ENCODE measurements at places on chromosomes 6 and 20.
A peak's percentile ranks its signal among the peaks of the same experiment; 100 is the strongest.

- H3K27me3 ChIP-seq, result no peaks in the 10 kb centered on the region
- H3K4me3 ChIP-seq, result no peak overlapping the region
- peak overlapping the region; percentile 68 for H3K27ac ChIP-seq
- H3K4me1 ChIP-seq, result peaks cover 27% of the 10 kb centered on the region
- DNase-seq, result no peak
- no peaks in the 10 kb centered on the region for H3K36me3 ChIP-seq
Measured at GRCh38 chr6:140078561-140079125, 704.2 kb upstream of the CITED2 start.

DNA sequence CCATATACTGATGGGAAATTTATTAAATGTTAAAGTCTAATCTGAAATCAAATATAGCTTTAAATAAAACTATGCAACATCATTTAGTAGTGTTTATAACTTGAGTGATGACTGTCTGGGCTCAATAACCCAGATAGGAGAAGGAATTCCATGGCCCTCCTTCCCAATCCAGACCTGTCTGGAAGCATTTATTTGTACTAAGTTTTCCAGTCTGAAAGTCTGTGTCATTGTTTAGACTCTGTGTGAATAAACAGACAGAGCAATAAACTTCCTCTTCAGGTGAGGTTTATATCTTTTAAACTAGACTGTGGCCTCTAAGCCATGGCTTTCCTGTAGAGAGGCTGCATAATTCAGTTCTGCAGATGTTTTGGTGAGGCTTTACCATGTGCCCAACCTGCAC, 176.4 kb downstream of the SOX4 start:
- no peak for DNase-seq
- H3K4me1 ChIP-seq, result peaks cover 6% of the 10 kb centered on the region
- no peak overlapping the region for H3K4me3 ChIP-seq
- H3K36me3 ChIP-seq, result no peaks in the 10 kb centered on the region
- no peaks in the 10 kb centered on the region for H3K27me3 ChIP-seq

DNA sequence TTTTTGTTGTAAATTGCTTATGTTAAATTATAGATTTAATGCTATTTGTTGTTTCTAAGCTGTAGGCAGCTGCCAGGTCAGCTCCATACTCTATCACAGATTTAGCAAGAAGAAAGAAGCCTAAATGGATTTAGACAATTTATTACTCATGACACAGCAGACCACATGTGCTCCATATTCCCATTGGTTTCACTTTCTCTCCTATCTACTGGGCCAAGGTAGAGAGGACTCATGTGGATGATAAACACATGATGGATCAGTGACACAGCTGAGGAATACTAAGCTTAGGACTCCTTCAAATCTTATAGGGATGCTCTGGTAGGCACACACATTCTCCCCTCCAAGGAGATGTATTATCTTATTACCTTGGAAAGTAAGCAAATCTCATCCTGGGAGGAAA, 553.0 kb upstream of the ADGRB3 start:
- H3K4me1 ChIP-seq, result no peaks in the 10 kb centered on the region
- H3K36me3 ChIP-seq, result no peaks in the 10 kb centered on the region
- no peak for DNase-seq
- no peak overlapping the region for H3K4me3 ChIP-seq

DNA sequence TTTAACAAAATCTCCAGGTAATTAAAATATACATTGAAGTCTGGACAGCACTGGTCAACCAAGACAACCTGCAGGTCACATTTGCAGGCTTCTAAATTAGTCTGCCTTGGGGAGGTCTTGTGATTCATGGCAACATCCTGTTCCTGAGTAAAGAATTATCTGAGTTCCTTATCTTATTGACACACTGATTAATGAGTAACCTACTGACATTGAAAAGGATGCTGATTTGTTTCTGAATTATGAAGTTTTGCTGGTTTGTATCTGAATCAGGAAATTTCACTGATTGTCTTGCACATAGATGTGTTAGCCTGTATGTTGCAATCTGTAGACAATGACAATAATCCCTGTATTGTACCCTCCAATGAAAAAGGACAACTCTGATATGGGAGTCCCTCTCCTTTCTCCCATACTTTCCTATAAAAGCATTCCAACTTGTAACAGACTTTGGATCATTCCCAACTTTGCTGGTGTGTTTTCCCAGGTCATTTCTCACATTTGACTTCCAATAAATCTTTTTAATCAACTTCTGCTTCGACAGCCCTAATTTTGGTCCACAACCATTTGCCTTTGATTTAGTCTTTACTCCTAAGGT, 80.0 kb downstream of the LAMP5 start:
- H3K36me3 ChIP-seq, result no peaks in the 10 kb centered on the region
- no peaks in the 10 kb centered on the region for H3K4me1 ChIP-seq
- no peak overlapping the region for H3K27ac ChIP-seq

DNA sequence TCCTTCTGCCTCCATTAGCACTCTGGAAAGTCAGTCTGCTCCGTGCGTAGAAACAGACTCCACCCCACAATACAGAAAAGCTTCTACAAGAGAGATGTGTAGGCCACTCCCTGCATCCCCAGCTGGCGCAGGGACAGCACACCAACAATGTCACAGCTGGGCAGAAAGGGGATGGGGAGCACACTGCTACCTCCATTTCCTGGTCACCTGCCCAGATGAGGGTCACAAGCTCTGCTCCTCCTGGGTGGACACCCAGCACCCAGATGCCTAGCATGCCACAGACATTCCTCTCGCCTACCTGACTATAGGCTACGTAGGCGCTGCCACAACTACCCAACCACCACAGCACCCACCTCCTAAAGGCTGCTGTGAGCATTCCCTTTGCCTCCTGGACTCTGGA, 12.2 kb downstream of the BEND3 start:
- no peak overlapping the region for H3K27ac ChIP-seq
- H3K27me3 ChIP-seq, result no peaks in the 10 kb centered on the region
- no peaks in the 10 kb centered on the region for H3K4me1 ChIP-seq
- H3K4me3 ChIP-seq, result no peak overlapping the region
- no peak for DNase-seq

GRCh38 chr6:141165002-141165665, 967.6 kb upstream of the GJE1 start:
- H3K4me1 ChIP-seq, result no peaks in the 10 kb centered on the region
- no peaks in the 10 kb centered on the region for H3K36me3 ChIP-seq
- DNase-seq, result no peak
- H3K27ac ChIP-seq, result no peak overlapping the region
- no peaks in the 10 kb centered on the region for H3K27me3 ChIP-seq

DNA sequence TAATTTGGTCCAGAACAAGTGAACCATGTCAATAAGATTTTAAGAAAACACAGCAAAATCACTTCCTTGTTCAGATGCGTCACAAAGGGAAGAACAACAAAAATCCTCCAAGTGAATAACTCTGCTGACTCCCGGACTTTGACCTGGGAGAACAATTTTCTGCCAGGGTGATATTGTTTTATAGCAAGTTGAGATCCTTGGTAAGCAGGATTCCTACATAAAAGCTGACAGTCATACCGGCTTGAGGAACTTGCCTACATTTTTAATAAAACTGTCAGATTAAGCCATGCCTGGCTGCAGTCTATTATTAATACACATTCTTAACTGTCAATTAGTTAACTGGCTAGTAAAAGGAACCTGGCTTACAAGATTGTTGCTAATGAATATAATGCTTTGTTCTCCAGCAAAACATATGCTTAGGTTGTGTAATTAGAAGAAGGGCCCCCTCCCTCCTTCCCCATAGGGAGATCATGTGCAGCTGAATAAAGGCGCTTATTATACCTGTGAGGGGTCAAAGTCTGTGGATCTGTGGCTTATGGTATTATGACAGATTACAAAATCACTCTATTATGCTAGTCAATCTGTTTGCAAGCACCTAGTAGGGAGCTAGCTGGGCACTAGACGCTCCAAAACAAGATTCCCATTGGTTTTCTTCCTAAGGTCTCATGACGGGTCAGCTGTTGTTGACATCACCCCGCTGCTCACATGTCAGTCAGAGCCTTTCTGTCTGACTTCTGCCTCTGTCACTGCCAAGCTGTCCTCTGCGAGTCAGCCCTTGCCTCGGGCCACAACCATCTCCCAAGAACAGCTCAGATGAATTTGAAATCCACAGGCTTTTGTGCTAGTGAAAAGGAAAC, 44.6 kb upstream of the SEC63 start:
- H3K27ac ChIP-seq, result no peak overlapping the region
- H3K4me3 ChIP-seq, result no peak overlapping the region
- DNase-seq, result no peak
- H3K36me3 ChIP-seq, result no peaks in the 10 kb centered on the region

DNA sequence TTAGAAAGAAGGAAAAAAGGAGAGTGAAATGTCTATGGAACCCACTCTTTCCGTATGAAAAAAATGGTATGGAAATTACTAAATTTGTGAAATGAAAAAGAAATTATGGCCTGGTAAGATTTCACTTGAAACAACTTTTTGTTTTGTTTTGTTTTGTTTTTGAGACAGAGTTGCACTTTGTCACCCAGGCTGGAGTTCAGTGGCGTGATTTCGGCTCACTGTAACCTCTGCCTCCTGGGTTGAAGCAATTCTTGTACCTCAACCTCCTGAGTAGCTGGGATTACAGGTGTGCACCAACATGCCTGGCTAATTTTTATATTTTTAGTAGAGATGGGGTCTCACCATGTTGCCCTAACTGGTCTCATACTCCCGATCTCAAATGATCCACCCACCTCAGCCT, 17.8 kb upstream of the GSTA5 start:
- no peaks in the 10 kb centered on the region for H3K27me3 ChIP-seq
- no peak overlapping the region for H3K4me3 ChIP-seq
- H3K4me1 ChIP-seq, result no peaks in the 10 kb centered on the region
- H3K27ac ChIP-seq, result no peak overlapping the region
- DNase-seq, result no peak
- no peaks in the 10 kb centered on the region for H3K36me3 ChIP-seq

DNA sequence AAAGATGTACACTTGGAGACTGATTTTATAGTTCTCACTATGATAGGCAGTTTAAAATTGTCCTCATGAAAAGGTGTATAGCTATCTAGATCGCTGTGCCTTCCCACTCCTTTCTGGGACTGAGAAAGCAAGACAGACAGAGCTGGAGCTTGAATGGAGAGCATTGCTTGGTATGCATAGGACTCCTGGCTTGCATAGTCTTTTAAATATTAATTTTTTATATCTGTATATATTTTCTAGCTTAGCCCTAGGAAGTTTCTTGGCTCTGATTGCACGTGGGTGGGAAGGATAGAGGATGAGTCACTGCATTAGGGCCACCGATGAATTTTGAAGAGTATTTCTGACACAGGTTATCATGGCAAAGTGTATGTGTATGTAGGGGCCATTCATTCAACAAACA, 150.0 kb upstream of the SPACA1 start:
- no peak for DNase-seq
- no peaks in the 10 kb centered on the region for H3K4me1 ChIP-seq
- no peaks in the 10 kb centered on the region for H3K36me3 ChIP-seq
- H3K27me3 ChIP-seq, result peaks cover 3% of the 10 kb centered on the region
- H3K4me3 ChIP-seq, result no peak overlapping the region

- no peaks in the 10 kb centered on the region for H3K36me3 ChIP-seq
- H3K4me3 ChIP-seq, result no peak overlapping the region
- DNase-seq, result no peak
- H3K4me1 ChIP-seq, result no peaks in the 10 kb centered on the region
- no peaks in the 10 kb centered on the region for H3K27me3 ChIP-seq
Measured at GRCh38 chr20:2348336-2348735, 32.4 kb upstream of the TGM6 start.

- no peaks in the 10 kb centered on the region for H3K27me3 ChIP-seq
- H3K4me3 ChIP-seq, result peak overlapping the region; percentile 64
- H3K4me1 ChIP-seq, result peaks cover 16% of the 10 kb centered on the region
Measured at GRCh38 chr20:31860390-31861134, 9.8 kb downstream of the DUSP15 start.

GRCh38 chr6:22357724-22358189, 60.9 kb upstream of the PRL start:
- DNase-seq, result no peak
- H3K27ac ChIP-seq, result no peak overlapping the region
- H3K4me3 ChIP-seq, result no peak overlapping the region
- no peaks in the 10 kb centered on the region for H3K27me3 ChIP-seq

DNA sequence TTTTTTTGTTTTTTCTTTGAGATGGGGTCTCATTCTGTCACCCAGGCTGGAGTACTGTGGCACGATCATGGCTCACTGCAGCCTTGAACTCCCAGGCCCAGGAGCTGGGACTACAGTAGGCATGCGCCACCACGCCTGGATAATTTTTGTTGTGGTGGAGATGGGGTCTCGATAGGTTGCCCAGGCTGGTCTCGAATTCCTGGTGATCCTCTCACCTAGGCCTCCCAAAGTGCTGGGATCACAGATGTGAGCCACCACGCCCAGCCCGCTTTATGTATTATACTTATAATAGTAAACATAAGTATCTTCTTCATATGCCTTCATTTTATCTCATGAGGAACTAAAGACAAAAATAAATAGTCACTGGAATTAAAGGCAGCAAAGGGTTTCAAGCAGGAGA, 63.5 kb downstream of the GINS1 start:
- H3K27ac ChIP-seq, result no peak overlapping the region
- no peaks in the 10 kb centered on the region for H3K4me1 ChIP-seq
- H3K4me3 ChIP-seq, result no peak overlapping the region
- H3K27me3 ChIP-seq, result no peaks in the 10 kb centered on the region

DNA sequence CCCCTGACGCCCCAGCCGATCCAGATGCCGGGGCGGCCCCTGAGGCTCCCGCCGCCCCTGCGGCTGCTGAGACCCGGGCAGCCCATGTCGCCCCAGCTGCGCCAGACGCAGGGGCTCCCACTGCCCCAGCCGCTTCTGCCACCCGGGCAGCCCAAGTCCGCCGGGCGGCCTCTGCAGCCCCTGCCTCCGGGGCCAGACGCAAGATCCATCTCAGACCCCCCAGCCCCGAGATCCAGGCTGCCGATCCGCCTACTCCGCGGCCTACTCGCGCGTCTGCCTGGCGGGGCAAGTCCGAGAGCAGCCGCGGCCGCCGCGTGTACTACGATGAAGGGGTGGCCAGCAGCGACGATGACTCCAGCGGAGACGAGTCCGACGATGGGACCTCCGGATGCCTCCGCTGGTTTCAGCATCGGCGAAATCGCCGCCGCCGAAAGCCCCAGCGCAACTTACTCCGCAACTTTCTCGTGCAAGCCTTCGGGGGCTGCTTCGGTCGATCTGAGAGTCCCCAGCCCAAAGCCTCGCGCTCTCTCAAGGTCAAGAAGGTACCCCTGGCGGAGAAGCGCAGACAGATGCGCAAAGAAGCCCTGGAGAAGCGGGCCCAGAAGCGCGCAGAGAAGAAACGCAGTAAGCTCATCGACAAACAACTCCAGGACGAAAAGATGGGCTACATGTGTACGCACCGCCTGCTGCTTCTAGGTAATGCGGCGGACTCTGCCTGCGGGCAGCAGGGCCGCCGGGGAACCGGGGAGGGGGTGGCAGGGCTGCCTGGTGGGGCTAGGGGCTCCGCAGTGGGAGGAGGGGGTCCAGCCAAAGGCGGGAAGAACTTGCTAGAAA, 2.3 kb downstream of the GNAS start:
- H3K4me1 ChIP-seq, result peaks cover 4% of the 10 kb centered on the region
- H3K36me3 ChIP-seq, result no peaks in the 10 kb centered on the region
- H3K4me3 ChIP-seq, result peak overlapping the region; percentile 14
- H3K27me3 ChIP-seq, result no peaks in the 10 kb centered on the region
